ENCODE measurements at places on chromosomes 11 and 22.

- DNase-seq: no peak
Observed at GRCh38 chr11:36364551-36365325, 68.7 kb downstream of the PRR5L start.

GRCh38 chr11:95257456-95257971 lies 26.5 kb upstream of the SESN3 start:
- DNase-seq: no peak

DNA sequence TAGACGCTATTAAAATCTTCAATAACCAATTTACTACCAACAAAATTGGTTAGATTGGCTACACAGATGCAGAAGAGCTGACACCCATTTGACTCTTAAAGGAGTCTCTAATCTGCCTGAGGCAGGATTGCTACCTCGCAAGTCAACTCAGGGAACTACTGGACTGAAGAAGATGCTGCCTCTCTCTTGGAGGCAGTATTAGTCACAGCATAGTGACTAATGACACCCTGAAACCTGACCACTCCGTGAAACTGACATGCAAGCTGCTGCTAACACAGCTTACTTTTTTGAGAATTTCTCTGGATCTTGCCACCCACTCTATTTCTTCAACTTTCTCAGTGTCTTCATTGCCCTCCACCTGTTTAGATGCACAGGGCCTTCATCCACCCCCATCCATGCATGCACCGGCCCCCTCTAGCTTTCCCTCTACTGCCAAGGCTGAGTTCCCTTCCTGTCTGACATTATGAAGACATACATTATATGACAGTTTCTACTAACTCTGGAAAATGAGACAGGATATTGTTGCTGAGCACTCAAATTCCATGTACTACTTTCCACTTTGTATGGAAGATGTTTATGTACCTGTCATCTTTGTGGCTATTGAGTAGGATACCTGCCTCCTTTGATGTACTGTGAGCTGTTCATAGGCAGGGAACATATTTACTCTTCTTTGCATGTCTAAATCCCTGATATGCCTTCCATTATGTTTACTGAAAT lies 183.2 kb downstream of the MSANTD4 start:
- no peak for DNase-seq

DNA sequence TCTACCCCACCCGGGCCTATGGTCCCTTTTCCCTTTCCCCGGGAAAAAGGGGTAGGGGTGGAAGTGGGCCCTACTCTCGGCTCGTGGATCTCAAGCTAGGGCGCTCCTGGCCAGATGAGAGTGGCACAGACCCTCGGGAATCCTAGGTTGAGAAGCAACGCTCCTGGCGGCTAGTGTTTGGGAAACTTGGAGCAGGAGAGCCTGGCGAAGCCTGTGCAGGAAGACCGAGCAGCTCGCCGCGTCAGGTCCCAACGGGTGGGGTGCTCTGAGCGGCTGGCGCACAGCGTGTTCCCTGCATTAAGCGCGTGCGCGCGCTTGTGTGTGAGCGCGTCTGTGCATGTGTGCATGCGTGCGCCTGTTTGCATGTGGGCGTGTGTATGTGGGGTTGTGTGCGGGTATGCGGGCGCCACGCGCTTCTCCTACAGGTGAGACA lies 7.1 kb upstream of the FLI1 start:
- DNase-seq: peak; percentile 56

GRCh38 chr11:127815331-127815730 lies 772.0 kb downstream of the ETS1 start:
- no peak for DNase-seq
